Activated effector memory CD4-positive, alpha-beta T cell treated with Interleukin-2 at 50 U/mL for 16 hours (primary cell): ENCODE measurements at places on chromosomes 3 and 15.

DNA sequence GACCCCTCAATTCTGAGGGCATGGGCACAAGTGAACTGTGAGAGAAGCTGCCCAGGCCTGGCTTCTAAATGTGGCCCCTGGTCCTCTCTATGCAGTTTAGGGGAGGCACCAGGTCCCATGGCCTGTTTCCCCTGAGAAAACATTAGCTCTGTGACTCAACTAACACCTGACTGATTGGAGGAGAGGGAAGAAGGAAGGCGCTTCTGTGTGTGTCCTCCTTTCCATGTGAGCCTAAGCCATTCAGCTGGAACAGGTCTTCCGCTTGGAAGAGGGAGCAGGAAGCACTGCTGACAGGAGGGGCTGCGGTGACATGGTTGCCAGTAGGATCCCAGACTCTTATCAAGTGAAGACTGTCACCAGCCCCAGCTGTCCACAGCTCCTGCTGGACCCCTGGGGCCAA is 79.5 kb downstream of the MYLK start:
- DNase-seq: no peak

GRCh38 chr3:9913601-9914000 is 3.3 kb upstream of the IL17RC start:
- DNase-seq: no peak

GRCh38 chr3:169661361-169662131 is 2.0 kb downstream of the MECOM start:
- no peak for DNase-seq

DNA sequence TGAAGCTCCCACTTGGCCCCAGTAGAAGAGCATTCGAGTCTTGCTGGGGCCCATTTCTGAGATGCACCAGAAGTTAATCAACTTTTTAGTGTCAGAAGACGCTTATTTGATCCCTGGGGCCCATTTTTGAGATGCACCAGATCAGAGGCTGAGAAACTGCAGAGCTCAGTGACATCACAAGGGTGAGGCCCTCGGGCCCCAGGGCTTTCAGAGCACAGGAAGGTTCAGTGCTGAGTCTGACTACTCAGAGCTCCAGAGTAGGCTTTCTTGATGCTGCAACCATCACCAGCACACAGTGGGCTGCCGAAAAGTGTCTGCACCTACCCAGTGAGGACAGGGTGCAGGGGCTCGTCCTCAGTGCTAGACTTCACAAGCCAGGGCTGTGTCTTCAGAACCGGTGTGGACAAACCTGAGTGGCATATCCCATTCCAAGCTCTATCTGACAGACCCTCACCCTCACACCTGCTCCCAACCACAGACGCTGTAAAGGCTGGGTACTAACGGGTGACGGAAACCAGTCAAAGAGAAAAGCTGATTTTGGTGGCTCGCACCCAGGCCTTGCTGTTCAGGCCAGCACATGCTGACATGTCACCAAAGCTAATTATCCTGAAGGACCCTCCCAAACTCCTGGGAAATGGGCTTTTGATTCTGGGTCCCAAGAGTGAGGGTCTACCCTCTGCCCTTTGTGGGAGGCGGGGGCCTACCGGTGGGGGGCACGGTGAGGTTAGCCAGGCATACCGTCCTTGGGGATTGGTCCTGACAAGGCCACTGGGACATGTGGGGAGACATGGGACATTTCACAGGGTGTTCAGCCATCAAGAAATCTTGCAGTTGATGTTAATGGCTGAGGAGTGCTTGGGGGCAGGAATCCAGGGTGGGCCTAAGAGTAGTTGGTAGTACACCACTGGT is 83.0 kb downstream of the PDCD6IP start:
- DNase-seq: no peak

DNA sequence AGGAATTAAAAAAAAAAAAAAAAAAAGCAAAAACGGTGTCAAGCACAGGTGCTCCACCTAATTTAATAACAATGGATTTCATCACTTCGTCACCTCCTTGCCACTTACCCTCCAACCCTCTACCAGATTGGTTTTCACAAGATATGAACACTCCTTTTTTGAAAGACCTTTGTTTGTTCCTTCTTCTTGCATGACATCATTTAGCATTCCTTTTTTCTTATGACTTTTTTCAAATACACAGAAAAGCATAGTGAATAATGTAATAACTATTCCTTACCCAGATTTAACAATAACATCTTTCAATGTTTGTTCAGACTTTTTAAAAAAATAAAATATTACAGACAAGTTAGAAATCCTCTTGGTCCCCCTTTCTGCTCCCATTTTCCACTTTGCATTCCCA is 16.3 kb downstream of the COL6A6 start:
- DNase-seq: no peak

GRCh38 chr3:46576879-46577278 is 10.8 kb upstream of the LRRC2 start:
- DNase-seq: no peak

GRCh38 chr15:78715930-78716329 is 74.9 kb upstream of the CHRNB4 start:
- DNase-seq: no peak

DNA sequence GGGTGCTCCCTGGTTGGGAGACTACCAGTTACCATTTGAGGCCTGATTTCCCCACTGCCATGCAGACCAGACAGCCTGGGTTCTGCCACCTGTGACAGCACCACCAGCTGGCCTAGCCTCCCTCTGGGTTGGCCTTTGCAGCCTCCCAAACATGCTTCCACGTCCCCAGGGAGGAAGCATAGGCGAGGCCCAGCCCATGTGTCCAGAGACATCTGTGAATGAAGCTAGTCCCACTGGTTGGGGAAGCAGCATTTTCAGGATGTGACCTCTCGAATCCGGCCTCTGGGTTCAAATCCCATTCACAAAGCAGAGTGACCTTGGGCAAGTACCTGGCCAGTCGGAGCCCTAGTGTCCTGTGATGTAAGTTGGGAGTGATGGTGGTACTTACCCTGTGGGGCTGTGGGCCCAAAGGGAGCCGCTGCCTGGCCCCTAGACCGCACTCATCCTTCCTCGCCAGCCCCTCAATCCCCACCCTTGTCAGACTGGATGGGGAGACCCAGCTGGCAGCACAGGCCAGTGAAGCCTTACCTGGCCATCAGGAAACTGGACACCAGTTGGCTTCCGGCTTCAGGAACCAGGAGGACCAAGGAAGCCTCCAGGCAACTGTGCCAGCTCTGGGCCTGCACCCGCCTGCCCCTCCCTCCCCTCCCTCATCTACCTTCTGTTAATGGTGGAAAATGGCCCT is 6.0 kb downstream of the KLF15 start:
- no peak for DNase-seq

GRCh38 chr15:29612096-29612495 is 210.2 kb downstream of the TJP1 start:
- DNase-seq: no peak

GRCh38 chr3:172189987-172190603 is 150.7 kb downstream of the FNDC3B start:
- DNase-seq: no peak

DNA sequence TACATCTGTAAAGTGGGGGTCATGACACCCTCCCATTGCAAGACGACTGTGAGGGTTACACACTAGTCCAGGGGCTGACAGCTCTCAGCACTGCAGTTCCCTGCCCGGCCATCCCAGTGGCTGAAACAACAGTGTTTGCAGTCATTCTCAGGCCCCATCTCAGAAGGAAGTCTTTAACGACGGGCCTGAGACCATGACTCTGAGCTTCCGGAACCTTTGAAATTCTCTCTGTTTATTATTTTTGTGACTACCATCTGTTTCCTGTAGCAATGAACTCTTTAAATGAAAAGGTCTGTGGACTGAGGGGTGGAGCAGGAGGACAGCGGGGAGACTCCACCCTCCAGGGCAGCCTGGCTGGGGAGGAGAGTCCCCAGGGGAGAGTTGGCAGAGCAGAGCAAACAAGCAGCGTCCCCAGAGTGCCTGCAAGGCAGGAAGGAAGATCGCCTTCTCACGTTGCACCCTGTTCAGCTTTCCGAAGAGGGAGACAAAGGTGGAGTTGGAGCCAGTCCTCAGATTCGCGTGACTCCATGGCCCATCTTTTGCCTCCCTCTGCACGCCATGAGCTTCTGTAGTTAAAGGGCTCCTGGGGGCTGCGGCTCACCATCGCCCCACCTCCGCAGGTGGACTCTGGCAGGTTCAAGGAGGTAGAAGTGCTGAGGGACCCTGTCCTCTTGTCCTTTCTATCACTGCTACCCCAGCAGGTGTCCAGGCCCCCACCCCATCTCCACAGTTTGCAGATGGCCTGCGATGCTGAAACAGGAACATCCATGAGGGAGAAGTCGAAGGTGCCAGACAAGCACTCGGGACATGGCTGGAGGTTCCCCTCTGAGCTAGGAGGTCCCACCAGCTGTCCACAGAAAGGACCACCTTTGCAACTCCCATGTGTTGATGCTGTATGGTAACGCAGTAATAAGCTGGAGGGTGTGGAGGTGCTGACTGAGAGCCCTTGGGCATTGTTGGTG is 525.8 kb upstream of the PROK2 start:
- no peak for DNase-seq

- no peak for DNase-seq
Observed at GRCh38 chr3:72060447-72061034, 275.6 kb upstream of the PROK2 start.

DNA sequence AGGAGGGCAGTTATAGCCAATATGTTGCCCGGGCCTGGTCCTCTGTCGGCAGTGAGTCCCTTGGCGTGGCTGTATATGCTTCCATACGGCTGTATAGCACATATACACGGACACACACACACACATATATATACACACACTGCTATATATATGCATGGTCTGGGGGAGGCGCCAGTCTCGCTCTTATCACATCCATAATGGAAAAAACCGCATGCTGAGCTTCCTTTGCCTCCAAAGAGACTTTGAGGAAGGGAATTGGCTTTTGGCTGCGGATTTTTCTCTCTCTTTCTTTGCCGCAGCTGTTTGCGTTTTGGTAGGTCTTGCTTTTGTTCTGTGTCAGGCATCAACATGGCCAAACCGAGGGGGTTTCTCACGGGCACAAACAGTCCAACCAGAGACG is 11.3 kb upstream of the TMEM115 start:
- DNase-seq: no peak

GRCh38 chr3:63910001-63910400 is 2.2 kb downstream of the SCAANT1 start:
- no peak for DNase-seq

DNA sequence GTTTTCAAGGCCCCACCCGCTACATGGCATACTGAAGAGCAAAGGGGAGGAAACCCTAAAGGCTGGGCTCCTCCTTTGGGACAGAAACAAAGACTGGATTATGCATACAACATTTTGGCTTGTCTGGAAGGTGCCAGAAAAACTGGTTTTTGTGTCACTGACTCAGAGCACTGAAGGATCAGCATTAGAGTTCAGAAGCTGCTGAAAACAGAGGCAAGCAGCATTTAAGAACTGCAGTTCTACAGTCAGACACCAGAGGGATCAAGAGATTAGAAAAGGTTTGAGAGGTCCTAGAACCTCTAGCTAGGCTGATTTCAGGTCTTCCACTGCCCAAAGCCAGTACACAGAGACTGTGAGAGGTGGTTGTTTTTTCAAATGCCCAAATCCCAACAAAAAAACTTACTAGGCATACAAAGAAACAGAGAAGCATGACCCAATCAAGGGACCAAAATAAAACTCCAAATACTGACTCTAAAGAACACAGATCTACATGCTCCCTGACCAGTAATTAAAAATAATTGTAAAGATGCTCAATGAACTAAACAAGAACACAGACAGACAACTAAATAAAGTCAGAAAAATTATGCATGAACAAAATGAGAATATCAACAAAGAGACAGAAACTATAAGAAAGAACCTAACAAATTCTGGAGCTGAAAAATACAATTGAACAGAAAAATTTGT is 91.2 kb downstream of the SENP2 start:
- no peak for DNase-seq

GRCh38 chr3:15713364-15713763 is 84.4 kb downstream of the ANKRD28 start:
- no peak for DNase-seq

- no peak for DNase-seq
Observed at GRCh38 chr3:55264919-55265318, 222.2 kb downstream of the WNT5A start.

- DNase-seq: no peak
Observed at GRCh38 chr3:177145954-177146353, 51.3 kb downstream of the TBL1XR1 start.

GRCh38 chr3:99520513-99520912 is 117.9 kb upstream of the COL8A1 start:
- no peak for DNase-seq

- DNase-seq: no peak
Observed at GRCh38 chr3:10116138-10116460, 624 bp downstream of the BRK1 start.

- DNase-seq: no peak
Observed at GRCh38 chr3:141556034-141556433, 69.2 kb downstream of the RASA2 start.

- no peak for DNase-seq
Observed at GRCh38 chr3:194054540-194054939, 81.4 kb upstream of the HES1 start.

GRCh38 chr3:111984636-111985298 is 5.9 kb downstream of the ABHD10 start:
- no peak for DNase-seq

DNA sequence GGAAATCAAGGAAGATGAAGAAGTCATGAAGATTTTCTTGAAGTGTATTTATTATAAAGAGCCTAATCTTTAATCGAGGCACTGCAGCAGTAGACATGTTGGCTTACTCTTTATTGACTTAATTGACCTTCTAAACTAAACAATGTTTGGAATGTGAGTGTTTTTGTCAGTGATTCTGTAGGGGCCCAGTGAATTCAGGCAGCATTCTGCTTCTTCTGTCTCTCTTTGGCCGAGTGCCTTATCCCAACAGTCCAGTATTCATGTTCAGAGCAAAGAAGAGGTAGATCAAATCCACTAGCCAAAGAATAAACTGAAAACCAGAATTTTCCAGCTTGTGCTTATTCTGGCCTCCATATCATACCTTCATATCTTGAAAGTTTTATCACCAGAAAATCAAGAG is 55.7 kb downstream of the RLBP1 start:
- no peak for DNase-seq

GRCh38 chr3:179809639-179810038 is 156.8 kb downstream of the USP13 start:
- no peak for DNase-seq

DNA sequence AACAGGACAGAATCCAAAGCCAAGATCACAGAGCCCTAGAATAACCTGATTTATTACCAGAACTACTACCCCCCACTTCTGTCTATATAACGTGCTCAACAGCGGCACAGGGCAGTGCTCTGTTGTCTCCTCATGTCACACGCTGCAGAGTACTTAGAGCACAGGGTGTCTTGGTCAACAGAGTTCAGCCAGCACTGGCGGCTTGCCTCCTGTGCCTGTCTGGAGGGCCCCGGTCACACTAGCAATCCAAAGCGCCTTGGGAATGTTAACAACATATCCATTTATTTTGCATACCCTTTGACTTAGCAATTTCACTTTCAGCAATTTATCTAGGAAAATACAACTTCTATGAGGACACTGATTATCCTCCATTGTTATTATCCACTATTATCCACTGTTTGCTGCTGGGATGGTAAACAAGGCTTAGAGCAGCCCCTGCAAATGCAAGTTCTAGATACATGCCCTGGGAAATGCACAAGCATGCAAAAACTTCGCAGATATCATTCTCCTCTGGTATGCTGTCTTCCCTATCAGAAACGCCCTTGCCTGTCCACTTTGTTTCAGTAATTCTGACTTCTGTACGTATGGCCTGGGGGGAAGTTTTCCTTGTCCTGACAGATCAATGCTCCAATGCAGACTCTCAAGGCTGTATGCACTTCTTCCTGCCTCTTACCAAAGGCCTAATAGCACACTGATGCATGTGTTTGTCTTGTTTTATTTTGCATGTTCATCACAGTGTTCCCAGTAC is 86.2 kb upstream of the OCA2 start:
- no peak for DNase-seq

GRCh38 chr3:124878561-124879336 is 8.4 kb downstream of the ITGB5 start:
- no peak for DNase-seq

GRCh38 chr3:39178553-39178952 is 13.8 kb downstream of the XIRP1 start:
- no peak for DNase-seq
